Bone marrow (tissue), 2 donors: ENCODE measurements at places on chromosomes 1 and 21.
A peak's percentile ranks its signal among the peaks of the same experiment; 100 is the strongest.

DNA sequence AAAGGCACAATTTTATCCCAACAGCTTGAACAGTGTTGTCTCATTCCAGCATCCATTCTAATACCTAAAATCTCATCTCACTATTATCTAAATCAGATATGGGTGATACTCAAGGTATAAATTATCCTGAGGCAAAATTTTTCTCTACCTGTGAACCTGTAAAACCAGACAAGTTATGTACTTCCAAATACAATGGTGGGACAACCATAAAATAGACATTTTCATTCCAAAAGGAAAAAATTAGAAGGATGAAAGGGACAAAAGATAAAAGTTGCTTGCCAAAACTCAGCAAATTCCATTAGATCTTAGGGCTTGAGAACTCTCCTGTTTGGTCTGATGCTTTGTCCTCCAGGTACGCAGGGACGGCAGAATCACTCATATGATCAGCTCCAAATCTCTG lies 650.5 kb downstream of the ADGRL2 start:
- DNase-seq: no peak

GRCh38 chr1:51877434-51878307 lies 856 bp downstream of the NRDC start:
- no peak for DNase-seq

- no peak for DNase-seq
These were observed 81.3 kb downstream of the PTPN14 start for GRCh38 chr1:214470132-214470531.

GRCh38 chr1:154726896-154727753 lies 119.1 kb upstream of the ADAR start:
- no peak for DNase-seq

GRCh38 chr1:9887070-9887469 lies 23.0 kb downstream of the CTNNBIP1 start:
- no peak for DNase-seq

- DNase-seq: no peak
These were observed 172.7 kb downstream of the TPR start for GRCh38 chr1:186202271-186202764.

- DNase-seq: peak; percentile 22
These were observed 53.1 kb downstream of the DOP1B start for GRCh38 chr21:36209626-36210171.

GRCh38 chr1:207346513-207346912 lies 25.0 kb downstream of the CD55 start:
- DNase-seq: no peak

GRCh38 chr1:40612345-40612831 lies 53.1 kb downstream of the RIMS3 start:
- DNase-seq: peak; percentile 43

GRCh38 chr1:32465578-32465933 lies 684 bp downstream of the ZBTB8B start:
- no peak for DNase-seq

DNA sequence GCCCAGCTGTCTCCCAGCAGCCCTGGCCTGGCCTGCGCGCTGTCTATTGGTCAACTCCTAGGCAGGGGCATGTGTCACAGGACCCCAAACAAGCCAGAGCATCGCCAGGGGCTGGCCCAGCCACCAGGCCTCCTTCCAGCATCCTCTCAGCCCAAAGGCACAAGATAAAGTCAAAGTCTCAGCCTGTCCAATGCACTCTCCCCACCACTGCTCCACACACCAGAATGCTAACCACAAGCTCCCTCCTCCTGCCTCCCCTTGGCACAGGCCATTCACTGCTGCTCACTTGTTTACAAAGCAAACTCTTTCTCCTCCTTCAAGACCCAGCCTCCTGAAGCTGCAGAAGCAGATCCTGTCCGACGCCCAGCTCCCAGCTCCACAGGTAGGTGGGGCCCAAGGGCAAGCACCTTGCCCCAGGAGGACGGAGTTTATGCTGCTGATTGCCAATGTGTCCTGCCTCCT lies 133.4 kb downstream of the DMRTB1 start:
- no peak for DNase-seq

GRCh38 chr1:53636621-53637171 lies 102.3 kb downstream of the GLIS1 start:
- DNase-seq: no peak

- peak; percentile 30 for DNase-seq
These were observed 2.6 kb upstream of the SAMD13 start for GRCh38 chr1:84298684-84299535.

GRCh38 chr1:32398401-32398800 lies 4.2 kb upstream of the BSDC1 start:
- no peak for DNase-seq

- DNase-seq: no peak
These were observed 236.4 kb downstream of the USP25 start for GRCh38 chr21:15966231-15966630.

- DNase-seq: no peak
These were observed 831.4 kb downstream of the ADGRL2 start for GRCh38 chr1:82632155-82632554.

GRCh38 chr1:236141447-236142252 lies 689 bp upstream of the GPR137B start:
- no peak for DNase-seq

DNA sequence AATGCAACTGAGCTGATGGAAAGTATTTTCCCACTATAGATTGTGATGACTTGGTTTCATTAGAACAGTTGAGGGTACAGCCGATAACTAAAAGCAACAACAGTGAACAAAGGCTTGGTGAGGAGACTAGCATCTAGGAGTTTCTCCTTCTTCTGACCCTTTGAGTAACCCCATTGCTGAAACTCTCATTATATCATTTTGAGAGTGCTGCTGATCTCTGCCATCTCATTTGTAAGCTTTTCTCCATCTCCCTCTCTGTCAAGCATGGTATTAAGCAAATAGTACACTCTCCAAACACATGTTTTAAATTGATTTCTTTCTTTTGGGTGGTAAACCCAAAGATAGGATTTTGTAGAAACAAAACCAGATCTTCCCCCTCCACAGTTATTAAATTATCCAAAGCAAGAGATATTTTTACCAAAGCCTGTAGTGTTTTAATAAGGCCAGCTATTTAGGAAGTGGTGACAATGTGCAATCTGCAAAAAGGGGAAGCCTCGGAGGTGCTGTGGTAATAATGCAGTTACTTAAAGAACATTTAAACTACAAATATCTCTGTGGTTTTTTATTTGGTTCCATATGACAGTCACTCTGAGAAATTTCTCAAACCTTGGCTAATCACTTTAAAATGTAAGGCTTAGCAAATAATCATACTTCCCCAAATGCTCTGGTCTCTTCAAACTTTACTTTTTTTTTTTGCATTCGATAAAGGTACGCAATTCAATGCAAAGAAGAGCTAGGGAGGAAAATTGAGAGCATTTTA lies 287.5 kb downstream of the HLX start:
- DNase-seq: no peak

- DNase-seq: no peak
These were observed 26.8 kb downstream of the UROD start for GRCh38 chr1:45038661-45039364.

- no peak for DNase-seq
These were observed 11.6 kb downstream of the KRTAP24-1 start for GRCh38 chr21:30271156-30271555.

DNA sequence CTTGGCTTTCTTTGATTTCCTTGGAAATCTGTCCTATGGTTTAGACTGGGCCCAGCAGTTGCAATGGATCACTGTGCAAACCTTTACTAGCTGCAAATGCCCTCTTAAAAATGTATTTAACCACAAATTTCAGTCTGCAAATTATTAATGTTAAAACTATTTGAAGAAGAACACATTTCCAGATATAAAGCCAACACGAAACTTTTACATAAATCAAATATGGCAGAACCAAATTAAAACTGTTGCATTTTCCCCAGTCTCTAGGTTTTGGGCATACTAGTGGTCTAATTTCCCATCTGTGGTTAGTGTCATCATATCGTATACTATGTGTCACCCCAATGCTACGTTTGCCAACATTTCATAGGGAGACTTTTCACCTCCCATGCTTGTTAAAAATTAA lies 52.3 kb downstream of the HMCN1 start:
- no peak for DNase-seq

DNA sequence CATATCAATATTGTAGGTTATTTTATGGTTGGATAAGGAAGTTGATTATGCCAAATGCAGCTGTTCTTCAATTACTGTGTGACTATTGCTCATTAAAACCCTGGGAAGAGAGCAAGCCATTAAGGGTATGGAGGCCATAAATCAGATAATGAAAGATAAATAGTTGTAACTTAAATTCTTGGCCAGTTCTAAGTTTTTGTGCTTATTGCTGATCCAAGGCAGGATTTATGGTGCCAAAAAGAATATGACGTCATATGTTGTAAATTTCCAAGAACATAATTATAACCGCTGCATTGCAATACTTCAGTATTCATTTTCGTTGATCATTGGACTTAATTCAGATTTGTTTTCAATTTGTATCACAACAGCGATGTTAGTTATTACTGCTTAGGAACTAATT lies 211.6 kb downstream of the LRRC40 start:
- DNase-seq: no peak
